HCT116 (cell line): ENCODE measurements at places on chromosomes 1 and 21. TPM values are rescaled to one million over a fixed set of nuclear protein-coding genes. Genes with fewer than 3 reads are reported as not detected.

- H3K36me3 ChIP-seq, result no peaks in the 10 kb centered on the region
- no peak for DNase-seq
- peaks cover 6% of the 10 kb centered on the region for H3K4me1 ChIP-seq
- no peak overlapping the region for H3K27ac ChIP-seq
- H3K27me3 ChIP-seq, result no peaks in the 10 kb centered on the region
Measured at GRCh38 chr1:206716870-206717673, 32.4 kb downstream of the MAPKAPK2 start.

- H3K27ac ChIP-seq, result no peak overlapping the region
- no peaks in the 10 kb centered on the region for H3K36me3 ChIP-seq
- H3K4me1 ChIP-seq, result no peaks in the 10 kb centered on the region
- H3K4me3 ChIP-seq, result no peak overlapping the region
- no peak for DNase-seq
Measured at GRCh38 chr1:5826601-5827000, 165.6 kb downstream of the NPHP4 start.

KLHDC8A gene
- total RNA-seq, result 0.49 TPM

GRCh38 chr1:47865881-47866535 lies 131.2 kb downstream of the TRABD2B start:
- H3K27me3 ChIP-seq, result peaks cover 8% of the 10 kb centered on the region; the same call in 1 of the 2 replicates
- no peaks in the 10 kb centered on the region for H3K4me1 ChIP-seq
- H3K36me3 ChIP-seq, result no peaks in the 10 kb centered on the region
- H3K4me3 ChIP-seq, result no peak overlapping the region
- H3K27ac ChIP-seq, result no peak overlapping the region

- H3K36me3 ChIP-seq, result no peaks in the 10 kb centered on the region
- no peaks in the 10 kb centered on the region for H3K27me3 ChIP-seq
- no peak for DNase-seq
- peak overlapping the region; percentile 68 for H3K27ac ChIP-seq
- H3K4me3 ChIP-seq, result peak overlapping the region; percentile 74
Measured at GRCh38 chr1:180632326-180633056, 669 bp downstream of the XPR1 start.

- H3K27me3 ChIP-seq, result no peaks in the 10 kb centered on the region
- no peak for DNase-seq
- H3K27ac ChIP-seq, result no peak overlapping the region
- no peaks in the 10 kb centered on the region for H3K4me1 ChIP-seq
- H3K4me3 ChIP-seq, result no peak overlapping the region
Measured at GRCh38 chr1:164823486-164824279, 264.7 kb downstream of the PBX1 start.

DNA sequence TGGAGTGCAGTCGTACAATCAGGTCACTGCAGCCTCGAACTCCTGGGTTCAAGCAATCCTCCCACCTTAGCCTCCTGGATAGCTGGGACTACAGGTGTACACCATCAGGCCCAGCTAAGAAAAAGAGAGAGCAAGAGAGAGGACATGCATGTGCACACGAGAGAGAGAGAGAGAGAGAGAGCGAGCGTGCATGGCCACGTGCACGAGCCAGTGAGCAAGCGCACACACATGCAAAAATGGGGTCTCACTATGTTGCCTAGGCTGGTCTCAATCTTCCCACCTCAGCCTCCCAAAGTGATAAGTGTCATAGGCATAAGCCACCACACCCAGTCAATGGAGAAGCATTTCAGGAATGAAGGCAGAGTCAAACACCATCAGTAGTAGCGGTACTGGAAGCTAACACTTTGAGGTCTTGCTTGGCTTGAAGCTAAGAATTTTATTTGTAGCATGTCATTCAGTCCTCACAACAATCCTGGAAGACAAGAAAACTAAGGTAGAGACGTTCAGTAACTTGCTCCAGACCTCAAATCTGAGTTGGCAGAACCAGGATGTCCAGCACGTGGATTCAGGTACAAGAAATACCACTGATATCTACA lies 14.5 kb downstream of the GNB1 start:
- no peak overlapping the region for H3K4me3 ChIP-seq
- H3K4me1 ChIP-seq, result no peaks in the 10 kb centered on the region
- peaks cover 29% of the 10 kb centered on the region; the same call in 1 of the 2 replicates for H3K36me3 ChIP-seq
- DNase-seq, result no peak
- no peak overlapping the region for H3K27ac ChIP-seq
- no peaks in the 10 kb centered on the region for H3K27me3 ChIP-seq

GRCh38 chr1:63148825-63149645 lies 173.3 kb upstream of the FOXD3 start:
- H3K27ac ChIP-seq, result no peak overlapping the region
- no peaks in the 10 kb centered on the region for H3K36me3 ChIP-seq
- H3K4me1 ChIP-seq, result no peaks in the 10 kb centered on the region
- H3K4me3 ChIP-seq, result no peak overlapping the region
- peaks cover 45% of the 10 kb centered on the region for H3K27me3 ChIP-seq

EXO1 gene
- 32.9 TPM for total RNA-seq

- no peaks in the 10 kb centered on the region for H3K36me3 ChIP-seq
- no peaks in the 10 kb centered on the region for H3K27me3 ChIP-seq
- no peak for DNase-seq
- H3K27ac ChIP-seq, result no peak overlapping the region
- H3K4me3 ChIP-seq, result no peak overlapping the region
- no peaks in the 10 kb centered on the region for H3K4me1 ChIP-seq
Measured at GRCh38 chr1:38820860-38821259, 38.7 kb downstream of the RRAGC start.

DNA sequence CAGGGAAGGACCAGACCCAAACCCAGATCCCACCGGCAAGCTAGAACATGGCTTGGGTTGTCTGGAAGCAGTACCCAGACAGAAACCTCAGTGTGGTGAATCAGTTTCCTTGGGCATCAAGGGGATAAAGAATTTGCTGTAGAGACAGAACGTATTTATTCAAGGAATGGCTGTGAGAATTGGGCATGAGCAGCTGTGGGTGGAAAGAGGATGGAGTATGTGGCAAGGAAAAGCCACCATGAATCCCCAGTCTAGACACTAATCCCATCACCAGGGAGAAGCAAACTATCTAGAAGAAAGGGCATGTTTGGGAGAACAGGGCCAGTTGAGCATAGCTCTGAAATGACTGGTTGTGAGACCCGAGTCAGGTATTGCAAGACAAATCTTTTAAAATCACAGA lies 109.2 kb downstream of the TOMM20 start:
- no peak for DNase-seq
- H3K27ac ChIP-seq, result no peak overlapping the region
- no peaks in the 10 kb centered on the region for H3K36me3 ChIP-seq
- peaks cover 9% of the 10 kb centered on the region for H3K4me1 ChIP-seq
- H3K4me3 ChIP-seq, result no peak overlapping the region

DNA sequence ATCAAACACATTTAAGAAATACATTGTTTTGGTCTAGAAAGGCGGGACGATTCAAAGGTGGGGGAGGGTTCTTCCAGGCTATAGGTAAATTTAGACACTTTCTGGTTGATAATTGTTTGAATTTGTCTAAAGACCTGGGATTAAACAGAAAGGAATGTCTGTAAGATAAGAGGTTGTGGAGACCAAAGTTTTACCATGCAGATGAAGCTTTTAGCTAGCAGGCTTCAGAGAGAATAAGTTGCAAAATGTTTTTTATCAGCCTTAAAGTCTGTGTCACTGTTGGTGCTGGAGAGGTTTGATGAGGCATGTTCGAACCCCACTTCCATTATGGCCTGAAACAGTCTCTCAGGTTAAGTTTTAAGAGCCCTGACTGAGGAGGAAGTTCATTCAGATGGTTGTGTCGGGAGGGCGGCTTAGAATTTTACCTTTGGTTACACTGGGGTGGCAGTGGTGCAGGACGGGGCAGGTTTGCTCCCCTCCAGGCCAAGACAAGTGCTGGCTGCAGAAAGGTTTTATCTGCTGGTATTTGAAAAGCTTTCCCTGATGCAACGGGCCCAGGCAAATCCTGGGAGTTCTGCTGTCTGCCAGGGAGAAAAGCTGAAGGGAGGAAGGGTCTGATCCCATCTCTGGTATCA lies 16.0 kb upstream of the SLC2A5 start:
- no peaks in the 10 kb centered on the region for H3K36me3 ChIP-seq
- H3K4me3 ChIP-seq, result no peak overlapping the region
- H3K27ac ChIP-seq, result no peak overlapping the region
- DNase-seq, result no peak
- H3K27me3 ChIP-seq, result no peaks in the 10 kb centered on the region

DNA sequence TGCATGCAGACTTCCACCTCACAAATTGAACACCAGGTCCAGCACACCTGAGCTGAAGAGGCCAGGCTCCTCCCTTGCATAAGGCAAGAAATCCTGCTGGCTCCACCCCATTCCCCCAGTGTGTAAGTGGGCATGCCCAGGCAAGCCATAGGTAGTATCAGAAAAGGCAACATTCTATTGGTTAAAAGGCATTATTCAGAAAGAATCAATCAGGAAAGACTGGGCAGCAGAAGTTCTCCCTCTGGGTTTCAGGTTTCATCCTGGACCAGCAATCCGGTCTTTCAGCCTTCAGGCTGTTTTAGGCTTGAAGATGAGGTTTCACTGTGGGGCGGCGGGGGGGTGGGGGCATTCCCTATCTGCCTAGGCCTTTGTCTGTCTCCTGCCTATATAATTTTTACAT lies 42.0 kb upstream of the LHX8 start:
- no peak overlapping the region for H3K27ac ChIP-seq
- no peaks in the 10 kb centered on the region for H3K36me3 ChIP-seq
- DNase-seq, result no peak
- no peaks in the 10 kb centered on the region for H3K27me3 ChIP-seq
- no peak overlapping the region for H3K4me3 ChIP-seq

DNA sequence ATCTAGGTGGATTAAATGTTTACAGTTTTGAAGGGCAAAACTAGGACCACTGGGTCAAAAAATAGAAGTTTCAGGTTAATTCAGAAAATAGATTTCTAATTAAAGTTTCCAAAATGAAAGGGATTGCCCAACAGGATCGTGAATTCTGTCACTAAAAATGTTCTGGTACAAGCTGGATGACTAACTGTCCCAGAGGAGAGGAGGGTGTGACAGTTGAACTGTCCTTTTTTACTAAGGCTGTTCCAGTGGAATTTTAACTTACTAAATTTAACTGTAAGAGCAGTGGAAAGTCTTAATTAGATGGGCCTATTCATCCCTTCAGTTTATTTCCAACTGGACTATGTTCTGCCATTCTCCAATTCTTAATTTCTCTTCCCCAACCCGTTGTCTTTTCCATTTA lies 7.2 kb downstream of the SNX7 start:
- H3K27me3 ChIP-seq, result no peaks in the 10 kb centered on the region
- no peak overlapping the region for H3K27ac ChIP-seq
- no peak for DNase-seq

AMY1A gene
- total RNA-seq, result not detected

GRCh38 chr1:26159743-26160039 lies 812 bp downstream of the FAM110D start:
- no peak overlapping the region for H3K4me3 ChIP-seq
- H3K27me3 ChIP-seq, result no peaks in the 10 kb centered on the region
- peaks cover 20% of the 10 kb centered on the region for H3K4me1 ChIP-seq
- H3K27ac ChIP-seq, result no peak overlapping the region
- H3K36me3 ChIP-seq, result no peaks in the 10 kb centered on the region

CDA gene
- total RNA-seq, result 28.6 TPM

DNA sequence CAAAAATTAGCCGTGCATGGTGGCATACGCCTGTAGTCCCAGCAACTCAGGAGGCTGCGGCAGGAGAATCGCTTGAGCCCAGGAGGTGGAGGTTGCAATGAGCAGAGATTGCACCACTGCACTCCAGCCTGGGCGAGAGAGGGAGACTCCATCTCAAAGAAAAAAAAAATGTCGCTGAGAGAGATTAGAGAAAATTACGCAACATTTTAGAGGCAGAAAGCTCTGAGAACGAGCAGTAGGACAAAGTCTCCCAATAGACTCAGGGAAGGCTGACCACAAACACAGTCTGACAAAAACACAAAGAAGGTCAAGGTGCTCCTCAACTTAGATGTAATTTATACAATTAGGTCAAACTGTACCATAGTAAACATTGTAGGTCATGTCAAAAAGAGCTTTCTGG lies 367.6 kb upstream of the ZRANB2 start:
- no peaks in the 10 kb centered on the region for H3K4me1 ChIP-seq
- H3K27ac ChIP-seq, result no peak overlapping the region
- H3K36me3 ChIP-seq, result no peaks in the 10 kb centered on the region
- no peak for DNase-seq
- no peaks in the 10 kb centered on the region for H3K27me3 ChIP-seq

DNA sequence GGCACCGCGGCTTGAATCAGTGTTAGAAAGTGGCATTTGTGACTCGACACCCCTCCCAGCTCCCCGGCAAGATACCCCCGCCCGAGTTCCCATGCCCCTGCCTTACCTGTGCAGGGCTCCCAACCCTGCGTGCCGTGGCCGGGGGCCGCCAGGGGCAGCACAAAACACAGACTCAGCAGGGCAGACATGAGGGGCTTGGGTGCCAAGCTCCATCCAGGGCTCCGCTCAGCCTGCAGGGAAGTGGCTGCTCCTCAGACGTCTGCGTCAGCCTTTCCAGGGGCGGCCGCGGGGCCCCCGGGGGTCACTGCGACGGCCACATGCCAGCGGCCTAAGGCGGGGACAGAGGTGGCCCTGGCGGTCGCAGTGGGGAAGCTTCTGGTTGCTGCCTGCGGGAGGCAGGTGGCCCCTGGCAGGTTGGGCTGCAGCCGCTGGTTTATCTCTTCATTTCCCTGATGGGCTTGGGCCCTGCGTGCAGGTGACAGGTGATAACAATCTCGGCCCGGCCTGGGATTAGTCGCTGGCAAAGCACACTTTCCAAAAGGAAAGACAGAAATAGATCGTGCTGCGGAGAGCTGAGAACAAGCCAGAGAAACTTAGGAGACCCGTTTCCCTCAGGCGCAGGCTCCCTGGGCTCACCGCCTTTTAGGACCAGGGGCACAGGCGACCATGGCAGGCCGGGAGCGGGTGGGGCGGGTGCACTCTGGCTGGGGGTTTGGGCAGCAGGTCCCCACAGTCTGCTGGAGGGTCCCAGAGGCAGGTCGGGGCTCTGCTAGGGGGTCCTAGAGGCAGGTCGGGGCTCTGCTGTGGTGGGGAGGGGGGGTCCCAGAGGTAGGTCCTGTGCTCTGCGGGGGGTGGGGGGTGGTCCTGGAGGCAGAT lies at the start of gene TSPEAR:
Gene TSPEAR, minus strand, starts transcription at position 246 of the 876 bp plus-strand sequence. Its CDS starts 58 bp downstream, at position 188.
- no peak within 1 kb of the TSS for H3K4me3 ChIP-seq
- peaks cover 30% of the 10 kb centered on the region; the same call in 1 of the 2 replicates for H3K27me3 ChIP-seq
- no peaks in the 10 kb centered on the region for H3K4me1 ChIP-seq
- no peak for DNase-seq
- no peaks in the 10 kb centered on the region for H3K36me3 ChIP-seq

TNFRSF9 gene
- total RNA-seq, result 0.20 TPM

GRCh38 chr1:26703478-26703877 lies 7.7 kb downstream of the ARID1A start:
- no peaks in the 10 kb centered on the region for H3K27me3 ChIP-seq
- no peak overlapping the region for H3K4me3 ChIP-seq
- H3K4me1 ChIP-seq, result peaks cover 83% of the 10 kb centered on the region
- H3K36me3 ChIP-seq, result no peaks in the 10 kb centered on the region; the same call in 1 of the 2 replicates
- no peak for DNase-seq
- H3K27ac ChIP-seq, result no peak overlapping the region

- H3K4me1 ChIP-seq, result no peaks in the 10 kb centered on the region
- H3K27me3 ChIP-seq, result peaks cover 4% of the 10 kb centered on the region; the same call in 1 of the 2 replicates
- no peak overlapping the region for H3K4me3 ChIP-seq
- no peak for DNase-seq
- H3K36me3 ChIP-seq, result no peaks in the 10 kb centered on the region
Measured at GRCh38 chr1:110515891-110516290, 3.1 kb downstream of the KCNA10 start.
